ENCODE measurements at places on chromosomes 12 and 14.

DNA sequence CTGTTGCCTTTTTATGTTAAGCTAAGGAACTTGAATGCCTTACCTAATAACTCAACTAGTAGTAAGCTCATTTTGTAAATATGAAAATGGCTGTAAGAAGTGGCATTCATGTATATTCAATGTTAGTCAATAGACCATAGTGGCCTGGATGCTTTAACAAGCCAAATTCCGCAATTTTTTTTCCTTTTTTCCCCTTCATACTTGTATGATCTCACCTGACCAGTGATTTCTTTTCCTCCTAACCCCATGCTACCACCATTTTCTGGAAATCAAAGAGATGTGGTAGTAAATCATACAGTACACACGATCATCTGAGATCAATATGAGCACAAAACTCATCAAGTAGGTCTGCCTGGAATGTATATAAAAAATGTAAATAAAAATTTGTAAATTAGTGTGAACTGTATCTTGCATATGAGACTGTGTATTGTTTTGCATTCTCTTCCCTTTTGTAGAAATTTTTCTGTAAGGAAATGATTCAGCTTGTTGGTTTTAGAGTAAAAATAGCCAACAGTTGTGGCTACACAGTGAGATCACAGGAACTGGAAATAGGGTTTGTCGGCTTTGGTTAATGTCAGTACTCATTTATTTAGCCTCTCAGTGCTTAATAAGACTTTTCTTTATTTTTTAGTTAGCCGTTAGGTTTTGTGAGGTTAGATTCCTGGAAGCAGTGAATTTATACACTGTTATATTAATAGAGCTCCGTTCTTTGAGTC is 62.5 kb downstream of the ETNK1 start:
- DNase-seq: no peak

DNA sequence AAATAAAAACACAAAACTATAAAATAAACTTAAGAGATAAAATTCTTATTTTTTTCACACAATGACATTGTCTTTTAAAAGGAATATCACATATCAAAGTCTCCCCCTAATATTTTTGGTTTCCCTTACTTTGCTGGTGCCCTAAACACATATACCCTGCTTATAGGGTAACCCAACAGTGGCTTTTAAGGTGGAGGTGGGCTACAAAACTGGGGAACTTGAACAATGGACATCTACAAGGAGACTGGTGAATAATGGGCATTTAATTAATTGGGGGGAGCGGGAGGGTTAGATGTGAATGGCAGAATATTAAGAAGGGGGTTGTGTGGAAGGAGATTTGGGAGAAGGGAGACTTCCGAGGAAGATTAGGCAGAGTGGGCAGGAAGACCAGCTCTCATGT is 9.6 kb downstream of the B4GALNT1 start:
- no peak for DNase-seq

DNA sequence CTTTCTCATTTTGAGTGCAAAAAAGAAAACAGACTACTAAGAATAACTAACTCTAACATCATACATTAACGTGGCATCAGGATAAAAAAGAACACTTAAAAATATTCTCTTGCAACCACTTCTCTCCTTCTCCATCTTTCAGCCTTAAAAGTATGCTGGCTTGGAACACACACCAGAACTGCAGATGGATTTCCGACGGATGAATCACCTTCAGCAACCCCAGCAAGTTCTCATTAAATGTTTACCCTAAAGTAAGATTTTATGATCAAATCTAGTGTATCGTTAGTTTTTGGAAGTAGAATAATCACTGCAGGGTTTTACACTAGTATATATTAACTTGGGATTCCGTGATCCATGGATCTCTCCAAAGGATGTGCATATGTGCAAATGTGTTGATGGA is 1.2 kb downstream of the NEK9 start:
- no peak for DNase-seq

- no peak for DNase-seq
Observed at GRCh38 chr12:4211372-4211771, 62.2 kb upstream of the CCND2 start.

DNA sequence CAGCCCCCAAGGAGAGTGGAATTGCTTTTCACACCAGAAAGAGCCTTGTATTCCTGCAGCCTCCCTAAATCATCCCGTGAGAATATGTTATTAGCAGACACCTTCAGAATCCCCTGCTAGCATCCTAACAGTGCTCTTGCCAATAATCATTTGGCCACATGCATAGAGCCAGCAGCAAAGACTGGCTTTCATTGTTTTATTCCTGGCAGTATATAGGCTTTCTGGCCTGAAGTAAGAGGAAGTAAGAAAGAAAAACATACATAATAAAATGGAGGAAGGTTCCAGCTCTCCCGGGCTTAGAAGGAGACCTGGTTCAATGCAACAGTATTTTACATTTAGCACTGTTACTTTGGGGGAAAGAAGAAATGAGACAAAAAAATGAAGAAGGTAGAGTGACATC is 176.7 kb upstream of the ATF7IP start:
- DNase-seq: no peak

- no peak for DNase-seq
Observed at GRCh38 chr12:132158677-132159554, 14.7 kb downstream of the NOC4L start.

GRCh38 chr14:72545411-72546311 is 348.2 kb downstream of the DPF3 start:
- no peak for DNase-seq

DNA sequence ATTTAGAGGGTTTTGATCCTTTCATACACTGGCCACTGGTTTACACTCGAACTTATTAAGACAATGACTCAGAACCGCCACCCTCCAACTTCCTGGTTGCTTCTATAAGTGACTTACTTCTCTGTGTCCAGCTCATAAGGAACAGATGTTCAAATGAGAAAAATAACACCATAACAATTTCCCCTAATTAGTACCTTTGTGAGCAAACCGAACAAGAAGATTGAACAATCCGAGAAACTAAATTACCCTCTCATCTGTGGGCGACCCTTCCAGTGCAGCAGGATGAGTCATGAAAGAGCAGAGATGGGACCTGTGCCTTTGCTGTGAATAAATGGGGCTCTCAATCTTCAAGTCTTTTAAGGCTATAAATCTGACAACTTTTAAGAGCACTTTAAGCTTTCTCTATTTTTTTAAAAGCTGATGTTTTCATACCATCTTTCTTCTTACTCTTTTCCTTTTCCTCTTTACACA is 146.8 kb upstream of the RASSF8 start:
- DNase-seq: no peak
